ENCODE measurements at places on chromosomes 12 and 14.

GRCh38 chr12:120399531-120399930 lies 30.6 kb upstream of the MSI1 start:
- no peak for DNase-seq

DNA sequence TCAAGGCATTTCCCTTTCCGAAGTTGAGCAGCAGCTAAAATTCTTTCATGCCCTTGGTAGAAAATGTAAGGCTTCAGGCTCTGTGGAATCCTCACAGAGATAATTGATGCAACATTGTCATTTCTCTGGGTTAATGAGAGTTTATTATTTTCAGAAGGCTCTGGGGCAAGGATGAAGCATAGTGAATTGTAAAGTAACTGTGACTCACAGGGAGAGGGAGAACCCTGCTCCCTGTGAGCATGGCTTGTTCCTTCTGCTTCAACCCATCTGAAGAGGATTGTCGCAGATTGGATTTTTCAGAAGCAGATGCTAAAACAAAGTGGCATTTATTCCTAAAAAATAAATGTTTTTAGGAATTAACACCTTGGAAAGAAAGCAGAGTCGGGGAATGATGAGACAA lies 41.2 kb downstream of the APOBEC1 start:
- no peak for DNase-seq

DNA sequence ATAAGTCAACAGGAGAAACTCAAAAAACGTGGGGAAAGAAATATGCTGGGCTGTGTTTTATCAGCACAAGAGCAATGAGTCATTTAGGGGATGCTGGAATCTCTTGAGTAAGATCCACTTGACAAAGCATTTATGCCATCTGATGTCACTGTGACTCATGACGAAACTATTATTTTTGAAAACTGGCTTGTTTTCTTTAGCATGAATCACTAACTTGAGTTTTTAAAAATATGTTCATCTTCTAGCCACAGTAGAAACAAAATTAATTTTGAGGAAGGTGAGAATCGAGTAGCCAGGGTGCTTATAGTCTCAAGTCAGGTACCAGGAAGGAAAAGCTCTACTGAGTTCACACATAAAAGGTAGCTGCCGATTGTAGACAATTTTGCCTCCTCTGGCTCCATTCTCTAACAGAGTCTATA lies 456.2 kb upstream of the MGAT4C start:
- DNase-seq, result no peak

GRCh38 chr14:77212943-77213678 lies 31.5 kb downstream of the TMEM63C start:
- peak; percentile 72 for DNase-seq

- no peak for DNase-seq
Observed at GRCh38 chr14:75059642-75060041, 4.2 kb downstream of the ACYP1 start.

DNA sequence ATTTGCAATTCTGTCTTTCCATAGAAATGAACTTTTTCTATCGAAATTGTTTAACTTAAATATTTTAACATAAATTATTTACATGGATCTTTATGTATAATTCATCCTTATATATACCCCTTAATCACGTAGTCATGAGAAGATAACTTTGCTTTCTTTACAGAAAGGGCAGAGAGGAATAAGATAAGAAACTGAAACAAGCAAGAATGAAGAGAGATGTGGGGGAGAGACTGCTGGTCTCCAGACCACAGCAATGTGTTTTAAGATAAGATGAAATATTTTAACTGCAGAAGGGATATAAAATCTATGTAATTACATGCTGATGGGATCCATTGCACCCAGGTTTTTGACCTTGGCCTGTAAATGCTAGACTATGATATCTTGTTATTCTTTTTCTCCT lies 34.7 kb upstream of the DNM1L start:
- DNase-seq, result no peak

Measured in posterior vena cava (tissue), 2 donors.